Posterior vena cava (tissue), 2 donors: ENCODE measurements at places on chromosomes 7 and 10. TPM values are rescaled to one million over a fixed set of nuclear protein-coding genes. Genes with fewer than 3 reads are reported as not detected.

Gene IFIT1B
- total RNA-seq, result 1.1 TPM

Gene DGKI
- total RNA-seq, result 6.1 TPM

Gene TMEM176A
- 70.7 TPM for total RNA-seq

Gene C10orf67
- total RNA-seq, result not detected

Gene ZCCHC24
- 125 TPM for total RNA-seq

Gene LLCFC1
- not detected for total RNA-seq

Gene CALCR
- total RNA-seq, result not detected

Gene WEE2
- not detected for total RNA-seq

Gene PON1
- not detected for total RNA-seq

Gene MYL10
- total RNA-seq, result not detected
